ENCODE measurements at places on chromosomes 6 and 20.

DNA sequence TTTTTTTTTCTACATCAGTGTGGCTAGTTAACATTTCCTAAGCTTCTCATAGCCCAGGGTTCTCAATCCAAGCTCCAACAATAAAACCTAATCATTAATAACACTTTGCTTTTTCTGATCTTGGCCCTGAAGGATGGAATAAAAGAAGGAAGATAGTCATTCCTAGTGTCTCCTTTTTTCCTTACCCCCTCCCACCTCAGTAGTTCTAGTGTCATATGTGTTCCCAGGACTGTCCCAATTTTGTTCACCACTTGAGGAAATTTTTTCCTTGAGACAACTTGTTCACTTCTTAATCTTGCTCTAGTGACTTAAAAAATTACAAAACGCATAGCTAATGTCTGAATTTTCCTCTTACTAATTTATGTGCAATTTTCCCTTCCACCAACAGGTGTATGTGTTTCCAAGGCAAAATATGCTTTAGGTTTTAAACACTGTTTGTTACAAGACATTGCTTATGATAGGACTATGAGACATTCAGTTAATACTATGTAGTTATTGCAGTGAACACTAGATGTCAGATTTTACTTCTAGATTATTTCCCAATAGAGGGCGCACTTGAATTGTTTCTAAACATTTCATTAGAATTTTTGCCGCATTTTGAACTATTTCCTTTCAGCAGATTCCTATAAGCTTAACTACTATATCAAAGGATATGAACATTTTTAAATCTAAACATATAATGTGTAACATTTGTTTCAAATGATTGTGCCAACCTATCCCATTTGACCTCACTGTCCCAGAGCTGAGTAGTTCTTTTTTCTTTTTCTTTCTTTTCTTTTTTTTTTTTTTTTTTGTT is 18.5 kb upstream of the C6orf141 start:
- peak; percentile 94 for ATAC-seq

DNA sequence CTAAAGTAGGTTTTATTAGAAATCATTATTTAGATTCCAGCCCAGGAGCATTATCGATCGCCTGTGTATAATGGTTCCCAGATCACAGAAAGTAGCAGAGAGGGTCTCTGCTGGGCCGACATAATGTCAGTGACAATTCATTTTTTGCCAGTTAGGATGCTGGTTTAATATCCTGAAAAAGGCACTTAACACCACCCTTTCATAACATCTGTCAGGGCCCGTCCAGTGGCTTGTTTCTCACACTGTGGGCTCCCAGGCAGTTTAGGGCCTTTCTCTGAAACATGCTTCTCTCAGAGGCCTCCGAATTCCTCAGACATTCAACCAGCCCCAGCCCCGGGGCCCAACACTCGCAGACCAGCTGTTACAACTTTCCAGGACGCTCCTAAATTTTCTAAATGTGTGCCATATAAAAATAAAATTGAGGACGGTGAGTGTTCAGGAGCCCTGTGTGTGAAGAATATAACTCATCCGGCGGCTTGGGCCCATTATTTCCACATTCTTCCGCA is 108.6 kb upstream of the EYA4 start:
- ATAC-seq: no peak

DNA sequence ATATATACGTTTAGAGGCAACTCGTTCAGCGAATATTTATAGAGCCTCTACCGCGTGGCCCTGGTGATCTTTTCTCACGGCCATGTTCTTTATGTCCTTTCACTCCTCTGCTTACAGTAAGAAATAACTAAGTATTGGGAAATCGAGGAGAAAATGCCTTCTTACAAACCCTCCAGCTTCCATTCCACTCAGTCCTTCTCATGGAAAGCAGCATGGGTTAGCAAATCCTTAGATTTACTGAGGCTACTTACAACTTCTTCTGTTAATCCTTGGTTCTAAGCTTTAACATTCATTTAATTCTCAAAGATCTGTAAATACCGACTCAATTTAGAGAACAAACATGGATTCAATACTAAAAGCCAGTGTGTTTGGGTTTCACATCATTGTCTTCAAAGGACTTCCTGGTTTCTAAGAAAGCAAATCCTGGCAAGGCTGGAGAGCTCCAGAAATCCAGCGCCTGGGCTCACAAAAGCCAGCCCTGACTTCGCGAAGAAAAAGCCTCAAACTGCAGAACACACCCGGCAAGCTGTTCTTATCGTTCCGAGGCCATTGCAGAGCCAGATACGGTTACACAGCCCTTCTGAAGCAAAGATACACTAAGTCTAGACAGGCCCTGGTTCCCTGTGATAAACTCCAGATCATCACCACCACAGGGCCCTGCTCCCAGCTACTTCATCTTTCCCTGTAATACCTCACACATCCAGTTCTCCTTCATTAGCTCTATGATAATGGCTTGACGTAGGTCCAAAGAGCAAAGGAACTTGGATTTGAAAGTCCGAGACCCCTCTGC is 19.2 kb downstream of the AGPAT4 start:
- ATAC-seq: no peak

DNA sequence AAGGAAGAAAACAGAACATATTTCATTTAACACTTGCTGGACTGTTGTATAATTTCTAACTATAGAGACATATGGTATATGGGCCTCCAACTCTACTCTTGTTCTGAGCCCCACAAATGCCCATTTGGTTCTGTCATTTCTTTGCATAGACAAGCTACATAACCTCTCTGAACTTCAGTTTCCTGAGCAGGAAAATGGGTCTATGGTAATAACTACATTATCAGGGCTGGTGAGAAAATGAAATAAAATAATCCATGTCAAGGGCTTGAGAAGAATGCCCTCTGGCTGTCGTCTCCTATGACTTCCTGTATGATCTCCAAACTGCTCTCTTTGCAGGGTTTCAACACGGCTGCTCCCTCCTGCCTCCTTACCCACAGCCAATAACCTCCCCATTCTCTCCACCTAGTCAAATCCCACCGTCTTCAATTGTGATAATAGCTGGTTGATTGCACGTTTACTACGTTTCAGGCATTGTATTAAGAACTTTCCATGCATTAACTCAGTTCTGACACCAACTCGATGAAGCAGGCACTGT is 12.0 kb downstream of the ZCCHC3 start:
- ATAC-seq: no peak

GRCh38 chr20:62227591-62227976 is 7.5 kb upstream of the HRH3 start:
- no peak for ATAC-seq

DNA sequence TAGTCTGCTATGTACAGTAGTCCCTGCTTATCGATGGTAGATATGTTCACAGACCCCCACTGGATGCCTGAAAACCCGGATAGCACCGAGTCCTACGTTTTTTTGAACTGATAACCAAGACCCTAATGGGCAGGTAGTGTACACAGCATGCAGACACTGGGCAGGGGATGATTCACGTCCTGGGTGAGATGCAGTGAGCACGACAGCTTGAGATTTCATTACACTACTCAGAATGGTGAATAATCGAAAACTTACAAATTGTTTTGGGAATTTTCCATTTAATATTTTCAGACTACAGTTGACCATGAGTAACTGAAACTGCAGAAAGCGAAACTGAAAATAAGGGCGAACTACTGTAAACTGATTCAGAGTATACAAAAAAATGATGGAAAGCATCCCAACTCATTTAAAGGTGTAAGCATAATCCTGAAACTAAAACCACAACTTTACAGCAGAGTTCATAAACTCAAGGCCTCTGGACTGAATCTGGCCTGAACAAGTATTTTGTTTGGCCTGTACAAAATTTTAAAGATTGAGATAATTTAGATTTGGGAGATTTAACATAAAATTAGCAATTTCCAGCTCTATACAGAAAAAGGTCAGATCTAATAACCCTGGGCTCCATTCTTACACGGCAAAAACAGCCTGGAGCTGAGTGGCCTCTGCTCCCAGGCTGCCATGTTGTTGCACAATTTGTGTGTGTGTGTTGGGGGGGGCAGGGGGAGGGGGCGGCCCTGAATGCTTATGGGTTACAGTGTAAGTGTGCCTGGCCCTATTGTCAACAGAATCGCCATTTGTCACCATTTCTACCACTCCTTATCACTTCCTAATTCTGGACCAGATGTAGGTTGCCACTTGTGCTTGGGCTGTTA is 34.9 kb downstream of the RNF24 start:
- peak; percentile 49 for ATAC-seq

DNA sequence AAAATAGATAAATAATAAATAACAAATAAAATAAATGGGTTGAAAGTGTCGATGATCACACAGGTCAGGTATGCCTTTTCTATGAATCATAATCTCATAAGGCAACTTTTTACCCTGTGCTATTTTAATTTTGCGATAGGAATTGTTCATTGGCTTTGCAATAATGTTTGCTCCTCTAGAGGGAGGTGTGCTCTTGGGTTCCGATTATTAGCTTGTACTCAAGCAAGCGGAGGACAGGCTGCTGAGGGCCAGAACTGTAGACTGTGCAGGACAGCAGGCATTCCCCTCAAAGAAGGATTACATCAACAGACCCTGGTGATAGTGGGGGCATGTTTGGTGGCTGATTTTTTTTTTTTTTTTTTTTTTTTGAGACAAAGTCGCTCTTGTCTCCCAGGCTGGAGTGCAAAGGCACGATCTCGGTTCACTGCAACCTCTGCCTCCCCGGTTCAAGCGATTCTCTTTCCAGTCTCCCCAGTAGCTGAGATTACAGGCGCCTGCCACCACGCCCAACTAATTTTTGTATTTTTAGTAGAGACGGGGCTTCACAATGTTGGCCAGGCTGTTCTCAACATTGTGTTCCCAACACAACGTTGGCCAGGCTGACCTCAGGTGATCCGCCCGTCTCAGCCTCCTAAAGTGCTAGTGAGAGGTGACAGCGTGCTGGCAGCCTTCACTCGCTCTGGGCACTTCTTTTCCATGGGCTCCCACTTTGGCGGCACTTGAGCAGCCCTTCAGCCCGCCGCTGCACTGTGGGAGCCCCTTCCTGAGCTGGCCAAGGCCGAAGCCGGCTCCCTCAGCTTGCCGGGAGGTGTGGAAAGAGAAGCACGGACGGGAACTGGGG is 35.6 kb downstream of the RIOK1 start:
- ATAC-seq: peak; percentile 89

GRCh38 chr6:73078908-73079610 is 146.2 kb downstream of the KHDC1L start:
- no peak for ATAC-seq

GRCh38 chr20:37915434-37915787 is 12.5 kb downstream of the VSTM2L start:
- no peak for ATAC-seq

DNA sequence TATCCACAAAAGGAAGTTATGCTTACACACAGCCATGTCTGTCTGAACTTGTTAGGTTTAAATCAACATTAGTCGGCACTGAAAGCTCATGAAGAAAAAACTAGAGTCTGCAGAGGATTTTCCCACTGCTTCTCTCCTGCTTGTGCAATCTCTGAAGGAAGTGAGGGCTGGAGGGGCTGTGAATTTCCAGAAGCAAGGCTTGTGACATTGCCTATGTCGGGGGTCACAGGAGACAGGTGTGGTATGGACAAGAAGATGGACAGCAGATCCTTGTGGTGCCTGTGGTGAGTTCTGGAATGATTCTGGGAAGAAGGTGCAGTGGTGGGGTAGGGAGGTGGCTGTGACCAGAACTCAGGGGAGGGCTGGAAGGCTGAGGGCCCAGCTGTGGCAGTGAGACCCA is 84.3 kb upstream of the TRAF3IP2 start:
- peak; percentile 37 for ATAC-seq

DNA sequence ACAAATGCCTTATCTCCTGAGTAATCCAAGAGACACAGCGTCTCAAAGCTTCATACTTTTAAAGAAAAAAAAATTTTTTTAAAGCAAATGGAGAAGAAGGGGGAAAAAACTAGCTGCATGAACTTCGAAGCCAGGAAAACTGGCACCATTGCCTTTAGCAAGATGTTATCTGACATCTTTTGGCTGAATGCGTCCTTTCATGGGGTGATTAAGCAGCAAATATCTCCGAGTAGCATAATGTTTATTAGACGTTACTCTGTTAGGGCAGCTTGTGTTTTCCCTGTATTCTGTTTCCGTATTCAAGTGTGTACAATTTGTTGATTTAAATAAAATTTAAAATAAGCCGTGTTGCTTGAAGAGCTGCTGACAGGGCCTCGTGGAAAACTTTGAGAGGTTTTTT is 76.5 kb upstream of the TSHZ2 start:
- no peak for ATAC-seq

DNA sequence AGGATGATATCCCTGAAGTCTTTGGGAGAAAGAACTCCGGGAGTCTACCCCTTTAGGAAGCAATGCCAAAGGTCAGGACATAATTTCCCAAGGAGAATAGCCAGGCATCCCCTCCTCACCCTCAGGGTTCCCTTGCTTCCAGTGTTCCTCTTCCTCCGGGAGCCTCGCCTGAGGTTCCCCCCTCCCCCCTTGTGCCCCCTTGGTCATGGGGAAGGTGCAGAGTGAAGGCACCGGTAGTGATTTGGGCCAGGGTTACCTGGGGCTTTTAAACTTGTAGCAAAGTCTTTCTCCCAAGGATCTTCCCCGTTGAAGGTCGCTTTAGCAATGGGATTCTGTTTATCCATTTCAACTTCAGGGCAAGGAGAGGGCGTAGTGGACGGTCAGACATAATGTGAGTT is 1.2 kb downstream of the ISM1 start:
- ATAC-seq: no peak

DNA sequence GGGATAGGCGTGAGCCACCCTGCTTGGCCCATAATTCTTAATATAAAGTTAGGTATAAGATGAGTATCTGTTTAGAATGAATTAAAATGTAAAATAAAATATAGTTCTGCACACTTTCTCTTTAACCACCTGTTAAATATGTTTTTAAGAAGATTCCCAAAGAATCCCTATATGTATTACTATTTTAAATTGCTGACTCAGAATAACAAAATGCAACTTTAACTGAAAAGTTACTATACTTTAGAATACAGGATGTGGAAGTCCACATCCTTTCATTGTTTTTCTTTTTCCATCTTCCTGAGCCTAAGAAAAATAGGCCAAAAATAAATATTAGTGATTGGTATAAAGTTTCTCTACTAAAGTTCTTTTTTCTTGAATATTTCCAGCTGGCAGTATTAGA is 325.6 kb upstream of the EYS start:
- no peak for ATAC-seq

DNA sequence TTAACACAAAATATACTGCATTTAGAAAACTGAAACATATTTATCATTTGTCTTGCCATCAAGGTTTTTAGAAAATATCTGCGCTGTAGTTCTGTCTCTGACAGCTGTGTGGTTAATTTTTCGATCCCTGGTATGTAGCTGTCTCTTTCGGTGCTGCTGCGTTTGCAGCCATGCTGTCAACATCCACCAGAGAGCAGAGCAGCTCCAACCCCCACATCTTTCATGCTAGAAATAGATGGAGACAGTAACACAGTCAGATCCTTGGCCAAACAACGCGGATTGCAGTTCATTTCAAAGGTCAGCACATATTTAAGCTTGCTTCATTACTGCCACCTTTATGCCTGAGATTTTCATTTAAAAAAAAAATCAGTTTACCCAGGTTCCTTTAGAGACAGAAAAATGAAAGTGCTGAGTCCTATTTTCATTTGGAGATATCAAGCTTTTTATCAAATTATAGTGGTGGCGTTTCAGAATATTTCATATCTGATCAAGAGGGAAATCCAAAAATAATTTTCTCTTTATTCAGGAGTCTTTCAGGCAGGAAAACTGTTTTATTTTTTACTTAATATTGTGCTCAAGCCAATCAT is 157.7 kb upstream of the MMS22L start:
- no peak for ATAC-seq

Data from esophagus mucosa (tissue), 1 donor.